ENCODE measurements at places on chromosomes 7 and 10.

- DNase-seq: peak; percentile 66
These were observed 254.3 kb upstream of the GNAI1 start for GRCh38 chr7:79880312-79880711.

- DNase-seq: no peak
These were observed 296.2 kb downstream of the LRRTM3 start for GRCh38 chr10:67221939-67222494.

DNA sequence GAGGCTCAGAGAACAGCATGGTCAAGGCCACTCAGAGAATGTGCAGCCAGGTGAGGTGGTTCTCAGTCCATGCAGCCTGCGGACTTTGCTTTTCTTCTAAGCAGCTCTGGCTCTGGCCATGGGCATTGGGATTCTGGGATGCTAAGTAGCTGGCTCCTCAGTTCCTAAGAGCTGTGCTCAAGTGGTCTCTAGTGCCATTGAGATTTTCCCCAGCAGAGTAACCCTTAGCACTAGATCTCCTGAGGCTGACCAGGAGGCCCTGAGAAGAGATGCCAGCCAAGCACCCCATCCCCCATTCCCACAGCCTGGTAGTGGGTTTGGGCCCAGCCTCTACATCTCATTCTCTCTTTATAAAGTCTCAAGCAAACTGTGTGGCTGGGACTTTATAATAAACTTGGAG lies 77.1 kb downstream of the KCNMA1 start:
- no peak for DNase-seq

DNA sequence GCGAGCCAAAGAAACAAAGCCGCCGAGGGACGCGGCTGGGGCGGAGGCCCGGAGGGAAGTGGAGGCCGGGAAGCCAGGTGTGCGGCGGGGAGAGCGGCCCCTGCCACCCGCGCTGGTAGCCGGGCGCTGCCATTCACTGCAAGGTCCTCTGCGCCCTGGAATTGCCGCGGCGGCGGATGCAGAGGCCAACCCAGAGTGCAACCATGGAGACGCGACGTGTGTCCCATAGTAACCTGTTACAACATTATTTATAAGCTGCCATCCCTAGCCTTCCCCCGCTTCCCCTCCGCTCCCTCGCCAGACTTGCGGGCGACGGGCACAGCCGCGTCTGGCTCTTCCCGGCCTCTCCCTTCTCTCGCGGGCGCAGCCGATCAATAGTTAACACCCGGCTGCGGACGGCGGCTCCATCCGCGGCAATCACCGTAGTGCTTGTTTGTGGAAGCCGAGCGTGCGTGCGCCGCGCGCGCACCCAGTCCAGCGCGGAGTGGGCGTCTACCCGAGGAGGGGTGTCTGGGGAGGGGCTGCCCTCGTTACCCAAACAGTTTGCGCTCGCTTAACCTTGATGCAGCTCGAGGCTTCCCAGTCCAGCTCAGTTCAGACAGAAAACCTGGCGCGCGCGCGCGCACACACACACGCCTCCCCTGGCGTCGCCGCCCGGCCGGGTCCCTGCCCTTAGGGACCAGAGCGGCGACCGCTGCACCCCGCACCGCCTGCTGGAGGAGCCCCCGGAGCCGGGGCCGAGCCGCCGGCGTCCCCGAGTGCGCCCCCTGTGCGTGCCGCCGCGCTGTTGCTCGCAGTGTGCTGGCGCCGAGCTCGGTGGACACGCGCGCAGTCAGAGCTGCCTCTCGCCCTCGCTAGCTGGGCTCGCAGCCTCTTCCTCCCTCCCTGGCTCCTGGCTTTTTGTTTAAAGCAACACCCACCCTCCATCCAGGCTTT lies 165.4 kb upstream of the DPP6 start:
- no peak for DNase-seq

GRCh38 chr10:86710987-86711512 lies 42.7 kb downstream of the LDB3 start:
- no peak for DNase-seq

DNA sequence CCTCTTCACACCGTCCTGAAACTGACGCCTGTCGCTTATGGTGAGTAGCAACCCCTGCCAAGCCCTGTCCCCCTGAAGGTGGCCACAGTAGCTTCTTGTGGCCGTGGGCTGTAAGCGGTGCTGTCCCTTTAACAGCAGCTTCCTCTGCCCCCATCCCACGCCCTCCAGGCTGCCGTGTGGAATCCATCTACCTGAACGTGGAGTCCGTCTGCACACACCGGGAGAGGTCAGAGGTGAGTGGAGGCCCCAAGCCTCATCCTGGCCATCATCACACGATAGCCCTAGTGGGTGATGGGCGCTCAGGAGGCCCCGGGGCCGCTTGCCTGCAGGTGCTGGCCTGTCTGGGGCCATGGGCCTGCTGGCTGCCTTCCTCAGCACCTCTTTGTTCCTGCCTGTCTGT lies 21.2 kb downstream of the PFKFB3 start:
- DNase-seq: no peak

DNA sequence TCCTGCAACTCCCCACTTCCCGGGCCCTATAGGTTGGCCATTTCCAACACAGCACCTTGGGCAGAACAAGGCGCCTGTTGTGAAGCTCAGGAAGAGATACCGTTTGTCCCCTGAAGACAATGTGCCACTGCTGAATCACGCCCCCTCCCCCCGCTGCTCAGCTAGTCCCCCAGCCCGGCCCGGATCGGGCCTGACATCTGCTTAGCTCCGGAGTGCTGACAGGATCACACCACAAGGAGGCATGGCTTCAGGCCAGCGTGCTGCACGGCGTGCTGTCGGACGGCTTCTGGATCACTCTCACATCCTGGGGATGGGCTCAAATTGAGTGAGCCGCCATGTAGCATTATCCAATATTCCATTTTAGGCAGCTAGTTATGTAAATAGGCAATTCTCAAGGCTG lies 62.1 kb upstream of the EFCAB10 start:
- DNase-seq: peak; percentile 55

DNA sequence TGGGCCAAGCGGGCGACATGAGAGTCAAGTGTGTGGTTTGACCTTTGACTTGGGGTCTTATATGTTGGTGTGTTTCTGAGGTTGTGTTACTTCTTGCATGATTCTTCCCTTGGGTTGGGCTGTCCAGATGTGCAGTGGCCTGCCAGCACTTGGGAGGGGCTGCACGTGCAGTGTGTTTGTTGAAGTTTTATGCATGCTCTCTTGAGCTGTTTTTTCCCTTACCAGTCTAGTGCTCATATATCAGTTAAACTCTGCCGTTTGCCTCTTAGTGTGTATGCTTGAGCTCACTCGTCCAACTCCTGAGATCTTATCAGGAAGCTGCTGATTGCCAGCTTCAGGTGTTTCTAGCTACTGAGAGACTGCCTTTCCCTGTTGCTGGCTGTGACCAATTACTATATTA lies 23.1 kb downstream of the SP4 start:
- no peak for DNase-seq

DNA sequence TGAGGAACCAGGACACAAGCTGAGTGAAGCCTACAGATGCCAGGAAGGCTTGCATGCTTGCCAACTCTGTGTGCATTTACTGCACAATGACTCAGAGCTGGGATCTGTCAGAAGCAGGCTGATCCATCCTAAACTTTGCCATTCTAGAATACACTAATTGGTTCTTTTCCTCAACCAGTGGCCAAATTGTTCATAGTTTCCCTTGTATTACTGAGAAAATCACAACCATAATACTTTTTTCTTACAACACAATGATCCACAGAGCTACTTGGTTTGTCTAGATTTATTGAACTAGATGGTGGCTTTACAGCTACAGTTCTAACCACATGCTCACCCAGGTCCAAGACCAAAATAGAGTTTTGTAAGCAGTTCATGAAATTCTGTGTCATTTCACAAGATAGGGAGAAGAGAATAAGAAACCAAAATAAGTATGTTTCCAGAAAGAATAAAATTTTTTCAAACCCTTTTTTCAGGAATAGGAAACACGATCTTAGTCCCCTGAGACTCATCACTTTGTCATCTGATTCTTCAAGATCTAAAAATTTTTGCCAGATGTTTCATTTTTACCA lies 21.0 kb upstream of the LRRC17 start:
- DNase-seq: peak; percentile 73

GRCh38 chr7:4177001-4177400 lies 505.1 kb upstream of the FOXK1 start:
- no peak for DNase-seq

DNA sequence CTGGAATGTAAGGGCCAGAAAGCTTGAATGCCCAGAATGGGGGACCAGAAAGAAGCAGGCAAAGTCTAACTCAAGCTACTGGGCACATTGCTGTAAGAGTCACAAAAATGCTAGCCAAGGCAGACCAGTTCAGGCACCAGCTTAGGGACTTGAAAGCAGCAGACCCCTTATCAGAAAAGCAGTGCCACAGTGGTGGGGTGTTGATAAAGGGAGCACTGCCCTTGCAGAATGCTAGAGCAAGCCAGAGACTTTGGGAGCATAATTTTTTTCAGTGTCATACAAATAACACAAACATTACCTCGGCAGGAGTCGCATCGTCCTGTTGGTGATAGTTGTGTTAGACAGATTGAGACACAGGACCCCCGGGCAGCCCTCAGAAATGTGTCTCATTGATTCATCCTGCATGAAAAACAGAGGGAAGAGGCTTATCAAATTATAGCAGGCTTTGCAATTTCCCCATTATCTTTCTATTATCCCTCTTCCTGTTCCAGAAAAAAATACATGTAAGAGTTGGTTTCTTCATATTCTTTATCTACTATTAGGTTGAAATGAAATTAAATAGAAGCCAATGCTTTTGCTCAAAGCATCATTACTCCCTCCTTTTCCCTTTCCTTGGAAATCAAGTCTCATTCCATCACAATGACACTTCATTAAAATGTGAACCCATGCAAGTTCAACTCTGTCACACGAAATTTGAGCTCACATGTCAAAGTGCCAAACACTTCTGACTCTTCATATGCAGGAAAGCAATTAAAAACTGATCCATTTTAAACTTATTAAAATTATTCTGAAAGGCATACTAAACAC lies 13.4 kb downstream of the LRRC17 start:
- no peak for DNase-seq

DNA sequence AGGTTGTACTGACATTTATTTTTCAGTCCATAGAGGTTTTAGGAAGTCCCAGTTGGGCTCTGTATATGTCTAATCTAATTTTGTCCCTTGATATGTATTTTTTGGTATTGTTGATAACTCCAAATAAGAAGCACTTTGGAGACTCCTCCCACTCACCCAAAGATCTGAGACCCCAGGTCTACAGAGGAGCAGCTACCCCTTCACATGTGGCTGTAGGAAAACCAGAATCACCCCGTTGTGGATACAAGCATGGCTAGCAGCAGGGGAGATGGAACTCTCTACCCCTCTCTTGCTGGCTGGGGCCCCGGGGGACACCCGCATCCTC lies 9.4 kb downstream of the HHEX start:
- DNase-seq: no peak

DNA sequence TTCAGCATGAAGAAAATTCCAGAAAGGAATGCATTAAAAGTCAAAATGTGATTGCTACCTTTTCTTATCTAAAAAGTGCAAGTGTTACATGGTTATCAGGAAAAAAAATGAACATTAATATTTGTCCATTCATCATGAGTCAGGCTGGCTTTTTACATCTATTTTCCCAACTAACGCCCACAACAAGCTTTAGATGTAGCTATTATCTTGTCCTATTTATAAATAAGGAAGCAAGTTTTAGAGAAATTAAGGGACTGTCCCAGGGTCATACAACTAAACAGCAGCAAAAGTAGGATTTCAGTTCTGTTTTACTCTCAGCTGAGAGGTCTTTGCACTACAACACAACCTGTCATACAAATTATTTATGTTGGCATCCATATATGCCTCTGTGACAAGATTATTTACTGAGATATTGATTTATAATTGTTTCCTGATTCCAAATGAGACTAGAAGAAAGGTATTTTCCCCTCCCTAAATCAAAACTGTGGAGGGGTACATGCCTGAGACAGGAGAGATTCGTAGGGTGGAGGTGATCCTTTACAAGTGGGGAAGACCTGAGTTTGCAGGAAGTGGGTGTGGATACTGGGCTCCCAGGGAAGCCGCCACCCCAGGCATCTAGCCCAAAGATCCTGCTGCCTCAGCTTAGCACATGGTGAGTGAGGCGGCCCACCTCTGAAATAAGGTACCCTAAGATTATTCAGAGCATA lies 57.2 kb upstream of the ARID5B start:
- DNase-seq: no peak

DNA sequence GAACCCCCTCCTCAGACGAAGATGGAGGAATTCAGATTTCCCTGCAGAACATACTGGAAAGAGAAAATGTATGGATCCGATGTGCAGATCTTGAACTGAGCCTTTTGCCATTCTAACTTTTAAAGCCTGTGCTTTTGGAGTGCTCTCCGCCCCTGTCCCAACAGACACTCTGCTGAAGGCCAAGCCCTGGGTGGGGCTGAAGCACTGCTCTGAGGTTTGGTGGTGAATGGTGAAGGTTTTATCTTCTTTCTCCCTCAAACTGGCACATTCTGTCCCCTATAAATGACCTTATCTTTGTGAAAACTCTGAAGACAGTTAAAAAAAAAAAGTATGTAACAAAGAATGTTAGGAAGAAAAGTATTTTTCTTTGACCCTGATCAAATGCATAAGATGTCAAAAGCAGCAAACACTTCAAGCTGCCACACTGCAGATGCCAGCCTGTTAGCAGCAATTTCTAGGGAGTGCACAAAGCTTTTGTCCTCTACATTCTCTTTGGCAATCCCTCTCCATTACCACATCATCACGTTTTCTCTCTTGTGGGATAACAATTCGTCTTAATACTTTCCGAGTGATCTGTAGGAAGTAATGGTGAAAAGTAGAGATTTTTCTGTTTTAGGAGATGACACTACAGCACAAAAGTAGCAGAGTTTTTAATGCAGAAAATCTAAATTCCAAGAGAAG lies 137.3 kb upstream of the CCDC6 start:
- DNase-seq: no peak

DNA sequence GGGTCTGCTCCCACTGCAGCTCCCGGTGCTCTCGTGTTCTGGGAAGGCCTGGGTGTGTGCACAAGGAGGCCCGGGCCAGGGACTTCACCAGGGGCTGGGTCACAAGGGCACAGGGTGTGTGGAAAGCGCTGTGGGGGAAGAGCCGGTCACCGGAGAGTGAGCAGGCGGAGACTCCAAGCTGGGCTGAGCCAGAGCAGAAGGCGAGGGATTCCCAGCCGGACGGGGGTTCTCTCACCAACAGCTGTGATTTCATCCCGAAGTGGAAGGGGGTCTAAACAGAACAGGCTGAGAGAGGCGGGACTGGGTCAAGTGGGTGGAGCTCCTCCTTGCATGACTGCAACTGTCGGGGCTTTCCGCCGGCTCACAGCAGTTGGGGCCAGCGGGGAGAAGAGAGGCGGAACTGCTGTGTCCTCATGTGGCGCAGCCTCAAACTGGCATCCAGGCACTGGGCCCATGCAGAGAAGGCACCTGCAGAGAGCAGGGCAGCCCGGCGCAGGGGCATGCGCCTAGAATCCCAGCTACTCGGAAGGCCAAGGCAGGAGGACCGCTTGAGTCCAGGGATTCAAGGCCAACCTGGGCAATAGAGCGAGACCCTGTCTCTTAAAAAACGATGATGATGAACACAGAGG lies 7.6 kb upstream of the ORAI2 start:
- no peak for DNase-seq
